ENCODE measurements at places on chromosomes 6 and 20. TPM values are rescaled to one million over a fixed set of nuclear protein-coding genes. Genes with fewer than 3 reads are reported as not detected.

- no peak overlapping the region for H3K4me3 ChIP-seq
- H3K27ac ChIP-seq = no peak overlapping the region
- no peaks in the 10 kb centered on the region for H3K27me3 ChIP-seq
- DNase-seq = no peak
- peaks cover 50% of the 10 kb centered on the region for H3K36me3 ChIP-seq
Measured at GRCh38 chr6:13617066-13617465, 1.9 kb downstream of the NOL7 start.

Gene LY6G5B
- 15.4 TPM for total RNA-seq

GRCh38 chr6:110400208-110400607 is 15.2 kb downstream of the DDO start:
- no peak overlapping the region for H3K4me3 ChIP-seq
- no peak for DNase-seq
- H3K27me3 ChIP-seq = no peaks in the 10 kb centered on the region
- peaks cover 12% of the 10 kb centered on the region for H3K4me1 ChIP-seq

DNA sequence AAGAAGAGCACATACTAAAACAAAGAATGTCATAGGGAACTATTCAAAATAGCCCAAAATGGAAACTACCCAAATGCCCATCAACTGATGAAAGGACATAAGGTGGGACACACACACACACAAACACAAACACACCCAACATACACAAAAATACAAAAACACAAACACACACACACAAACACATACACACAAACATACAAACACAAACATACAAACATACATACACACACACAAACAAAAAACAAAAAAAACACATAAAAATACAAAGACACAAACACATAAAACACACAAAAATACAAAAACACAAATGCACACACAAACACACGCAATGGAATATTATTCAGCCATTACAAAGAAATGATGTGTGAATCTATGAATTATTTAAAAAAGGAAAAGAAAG is 203.6 kb downstream of the ERMARD start:
- H3K36me3 ChIP-seq = no peaks in the 10 kb centered on the region
- DNase-seq = no peak
- H3K4me1 ChIP-seq = no peaks in the 10 kb centered on the region

Gene B3GALT4
- total RNA-seq = 1.9 TPM

DNA sequence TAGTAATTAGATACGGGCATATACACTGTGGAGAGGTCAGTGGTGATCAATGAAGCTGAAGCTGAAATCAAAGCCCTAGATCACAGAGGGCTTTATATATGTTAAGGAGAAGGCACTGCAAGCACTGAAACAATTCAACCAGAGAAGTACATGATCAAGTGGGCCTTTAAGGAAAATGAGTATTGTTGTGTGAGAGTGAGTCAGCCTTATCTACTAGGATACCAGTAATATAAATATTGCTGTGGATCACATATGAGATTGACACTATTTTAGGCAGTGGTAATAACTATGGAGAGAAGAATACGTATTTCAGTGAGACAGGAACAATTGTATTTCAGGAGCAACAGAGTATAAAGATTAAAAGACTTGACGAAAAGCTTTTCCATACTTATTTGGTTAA is 1172.2 kb upstream of the GJE1 start:
- no peak overlapping the region for H3K4me3 ChIP-seq
- H3K27me3 ChIP-seq = no peaks in the 10 kb centered on the region
- no peaks in the 10 kb centered on the region for H3K36me3 ChIP-seq

Gene GABRR2
- total RNA-seq = 0.57 TPM
